NCI-H146 (cell line): ENCODE measurements at places on chromosomes 6 and 20.

DNA sequence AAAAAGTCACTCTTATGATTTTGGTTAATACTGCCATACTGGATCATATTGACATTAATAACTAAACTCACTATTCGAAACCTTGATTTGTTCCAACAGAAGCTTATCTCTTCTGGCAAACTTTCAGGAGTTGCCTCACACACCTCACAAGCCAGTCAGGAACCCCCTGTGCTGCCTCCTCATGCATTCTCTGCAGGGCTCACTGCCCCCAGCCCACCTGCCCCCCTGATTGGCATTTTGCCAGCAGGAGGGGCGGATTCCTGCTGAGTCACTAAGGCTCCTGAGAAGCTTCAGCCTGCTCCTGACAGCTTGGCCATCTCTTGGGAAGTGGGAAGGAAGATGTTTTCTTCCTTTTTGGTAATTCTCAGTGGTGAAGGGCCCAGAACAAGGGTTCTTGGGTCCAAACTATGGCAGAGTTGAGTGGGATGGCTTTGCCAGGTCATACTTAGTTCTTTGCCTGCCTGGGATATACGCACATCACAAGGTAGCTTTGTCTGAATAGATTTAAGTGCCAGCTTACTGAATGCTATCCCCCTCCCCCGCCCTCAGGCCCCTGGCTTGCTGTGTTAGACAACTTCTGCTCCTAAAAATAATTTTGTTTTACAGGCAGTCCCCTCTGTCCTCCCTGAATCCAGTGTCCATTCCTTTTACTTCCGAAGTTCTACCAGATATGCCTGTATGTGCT lies 31.4 kb downstream of the SLC35F1 start:
- no peak for DNase-seq

DNA sequence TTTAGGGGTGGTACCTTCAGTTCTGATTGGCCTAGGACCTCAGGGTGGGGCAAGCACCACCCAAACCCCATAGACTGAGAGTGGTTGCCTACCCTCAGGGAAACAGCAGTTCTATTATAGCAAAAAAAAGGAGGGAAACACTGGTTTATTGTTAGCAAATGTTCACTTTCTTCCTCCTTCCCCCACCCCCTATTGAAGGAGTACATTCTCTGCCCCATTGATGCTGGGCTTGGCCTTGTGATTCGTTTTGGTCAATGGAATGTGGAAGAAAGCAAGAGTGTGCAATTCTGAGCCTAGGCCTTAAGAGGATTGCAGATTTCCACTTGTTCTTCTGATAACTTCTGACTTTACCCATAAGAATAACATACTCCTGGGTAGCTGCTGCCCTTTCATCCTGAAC lies 255.8 kb downstream of the NFATC2 start:
- no peak for DNase-seq

- no peak for DNase-seq
Observed at GRCh38 chr6:82080767-82081166, 166.8 kb downstream of the IBTK start.

DNA sequence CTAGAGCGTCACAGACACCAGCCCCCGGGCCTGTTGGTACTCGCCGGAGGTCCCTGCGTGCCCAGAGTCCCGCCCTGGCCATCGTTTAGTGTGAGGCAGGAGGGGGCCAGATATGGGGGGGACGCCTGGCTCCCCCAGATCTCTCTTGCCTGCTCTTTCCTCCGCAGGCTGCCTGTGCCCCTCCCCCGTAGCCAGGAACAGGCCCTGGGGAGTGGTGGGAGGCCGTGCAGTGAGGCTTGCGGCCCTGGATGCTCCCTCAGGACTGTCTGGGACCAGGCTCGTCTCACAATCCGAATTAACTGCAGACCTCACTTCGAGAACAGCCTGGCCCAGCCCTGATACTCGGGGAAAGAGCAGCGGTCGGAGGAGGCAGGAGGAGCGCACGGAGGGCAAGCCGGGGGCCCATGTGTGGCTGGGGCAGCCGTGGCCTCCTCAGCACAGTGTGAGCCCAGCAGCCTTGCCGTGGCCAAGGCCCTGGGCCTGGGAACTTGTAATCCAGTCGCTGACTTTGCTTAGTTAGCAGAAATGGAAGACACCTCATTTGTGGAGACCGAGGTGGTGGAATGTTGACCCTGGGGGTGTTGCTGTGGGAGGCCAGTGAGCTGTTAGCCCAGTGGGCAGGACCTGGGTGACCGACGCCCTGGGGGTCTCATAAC lies 28.7 kb downstream of the FRMD1 start:
- no peak for DNase-seq

- DNase-seq: peak; percentile 77
Observed at GRCh38 chr20:36461600-36462439, 79.5 kb upstream of the MYL9 start.

DNA sequence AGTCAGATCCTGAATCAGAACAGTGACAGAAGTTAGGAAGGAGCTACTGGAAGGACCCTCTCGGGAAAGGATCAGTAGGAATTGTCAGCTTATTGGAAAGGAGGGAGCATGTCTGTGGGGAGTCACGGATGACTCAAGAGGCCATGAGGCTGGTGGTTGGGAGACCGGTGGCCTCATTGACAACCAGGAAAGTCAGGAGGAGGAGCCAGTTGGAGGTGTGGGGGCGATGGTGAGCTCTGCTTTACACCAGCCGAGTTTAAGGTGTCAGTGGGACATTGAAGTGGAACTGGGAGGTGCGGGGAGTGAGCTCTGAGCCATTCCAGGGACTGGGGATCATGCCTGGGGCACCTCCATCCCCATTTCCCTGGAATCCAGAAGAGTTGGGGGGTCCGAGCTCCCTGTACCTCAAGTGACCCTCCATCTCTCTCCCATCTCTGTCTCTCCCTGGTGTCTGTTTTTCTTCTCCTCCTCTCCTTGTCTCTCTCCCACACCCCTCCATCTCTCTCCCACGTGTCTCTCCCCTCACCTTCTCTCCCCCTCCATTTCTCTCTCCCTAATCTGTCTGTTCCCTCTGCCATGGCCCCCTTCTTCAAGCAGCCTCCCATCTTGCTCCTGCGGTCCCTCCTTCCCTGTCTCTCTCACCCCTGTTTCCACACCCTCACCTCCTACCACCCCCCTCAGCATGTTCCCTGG lies 14.3 kb upstream of the ZBTB9 start:
- DNase-seq: no peak

DNA sequence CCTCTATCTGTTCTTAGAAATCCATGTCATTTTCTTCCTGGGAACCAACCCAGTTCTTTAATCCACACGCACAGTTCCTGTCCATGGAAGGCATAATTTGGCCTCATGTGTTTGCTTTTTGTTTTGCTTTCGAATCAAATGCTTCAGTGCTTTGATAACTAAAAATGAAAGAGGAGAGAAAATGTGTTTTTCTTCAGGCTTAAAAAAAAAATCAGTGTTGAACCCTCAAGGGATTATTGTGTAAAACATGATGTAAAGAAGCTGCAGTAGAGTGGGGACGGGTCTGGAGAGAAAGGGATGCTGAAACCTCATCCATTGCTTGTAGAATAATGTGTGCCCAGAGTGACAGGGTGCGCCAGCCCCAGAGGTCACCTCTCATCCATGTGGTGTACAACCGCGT lies 197.5 kb upstream of the JARID2 start:
- no peak for DNase-seq

DNA sequence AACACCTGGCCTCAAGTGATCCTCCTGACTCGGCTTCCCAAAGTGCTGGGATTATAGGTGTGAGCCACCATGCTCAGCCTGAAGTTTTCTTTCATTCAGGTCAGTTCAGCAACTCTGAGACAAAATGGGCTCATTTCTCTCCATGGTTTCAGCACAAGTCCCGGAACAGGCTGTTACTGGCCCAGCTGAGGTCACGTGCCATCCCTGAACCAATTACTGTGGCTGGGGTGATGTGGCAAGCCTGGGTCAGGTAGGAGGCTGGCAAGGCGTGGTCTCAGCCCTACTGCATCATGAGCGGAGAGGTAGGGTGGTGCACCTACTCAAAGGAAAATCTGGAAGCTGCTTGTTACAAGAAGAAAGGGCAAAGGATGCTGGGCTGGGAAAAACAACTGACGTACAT lies 326.4 kb downstream of the KIF16B start:
- no peak for DNase-seq

- DNase-seq: no peak
Observed at GRCh38 chr20:666877-667276, 8.7 kb downstream of the SCRT2 start.

- DNase-seq: peak; percentile 9
Observed at GRCh38 chr6:112781241-112781640, 434.1 kb downstream of the RFPL4B start.

GRCh38 chr6:143097224-143097795 lies 36.6 kb downstream of the AIG1 start:
- no peak for DNase-seq

DNA sequence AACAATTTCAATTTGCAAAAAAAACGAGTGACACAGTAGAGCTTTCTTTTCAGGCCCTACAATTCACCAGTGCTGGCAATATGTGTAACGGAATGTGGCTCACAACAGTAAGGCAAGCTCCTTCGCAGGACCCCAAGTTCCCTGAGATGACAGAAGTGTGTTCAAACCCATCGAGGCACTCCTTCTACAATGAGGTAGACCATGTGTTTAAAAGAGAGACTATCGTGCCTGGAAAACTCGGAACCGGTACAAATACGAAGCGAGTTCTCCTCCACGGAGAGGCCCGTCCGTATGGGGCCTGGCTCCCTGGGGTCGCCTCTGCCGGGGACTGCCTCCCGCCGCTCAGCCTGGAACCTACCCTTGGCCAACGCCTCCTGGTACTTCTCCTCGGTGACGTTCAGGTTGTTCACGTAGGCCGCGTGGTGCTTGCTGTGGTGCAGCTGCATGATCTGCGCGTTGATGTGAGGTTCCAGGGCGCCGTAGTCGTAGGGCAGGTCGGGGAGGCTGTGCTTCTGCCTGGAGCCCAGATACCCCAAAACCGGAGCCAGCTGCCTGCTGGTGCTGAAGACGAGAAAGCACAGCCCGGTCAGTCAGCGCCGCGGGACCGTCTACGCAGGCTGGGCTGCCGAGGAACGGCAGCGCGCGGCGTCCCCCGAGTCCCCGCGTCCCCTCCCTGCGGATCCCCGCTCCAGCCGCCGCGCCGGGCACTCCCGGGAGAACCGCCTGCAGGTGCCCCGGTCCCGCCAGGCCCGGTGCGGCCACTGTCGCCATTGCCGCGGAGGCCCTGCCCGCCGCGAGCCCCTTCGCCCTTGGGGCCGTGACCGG lies 526 bp downstream of the SOD2 start:
- peak; percentile 74 for DNase-seq

DNA sequence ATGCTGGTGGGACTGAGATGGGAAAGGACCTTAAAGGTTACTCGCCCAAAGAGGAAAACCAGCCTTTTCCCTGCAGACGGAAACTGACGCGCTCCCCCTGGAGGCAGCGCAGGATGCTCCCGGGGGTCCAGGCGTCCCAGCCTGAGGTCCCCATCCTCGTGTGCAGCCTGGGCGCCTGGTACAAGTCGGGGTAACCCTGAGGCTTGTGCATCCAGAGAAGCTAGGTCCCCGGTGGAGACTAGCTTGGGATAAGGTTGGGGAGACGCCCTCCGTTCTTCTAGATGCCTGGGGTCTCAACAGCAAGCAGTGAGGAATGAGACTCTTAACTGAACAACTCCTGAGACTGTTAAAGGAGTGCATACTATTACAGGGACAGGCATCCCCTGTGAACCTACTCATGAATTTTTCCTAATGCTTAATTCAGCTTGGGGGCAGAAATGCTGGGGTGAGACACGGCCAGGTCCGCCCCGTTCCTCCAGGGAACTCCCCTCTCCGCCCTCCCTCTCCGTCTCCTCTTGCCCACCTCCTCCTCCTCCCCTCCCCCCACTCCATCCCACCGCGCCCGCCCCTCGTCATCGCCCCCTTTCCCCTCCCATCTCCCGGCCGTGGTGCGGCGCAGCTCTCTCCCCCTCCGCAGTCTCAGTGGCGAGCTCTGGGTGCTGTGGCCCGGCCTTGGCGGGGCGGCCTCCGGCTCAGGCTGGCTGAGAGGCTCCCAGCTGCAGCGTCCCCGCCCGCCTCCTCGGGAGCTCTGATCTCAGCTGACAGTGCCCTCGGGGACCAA lies at the start of gene PRSS35:
Gene PRSS35, plus strand, starts transcription at position 634 of the 781 bp plus-strand sequence. CDS start 10,908 bp downstream, outside the sequence.
- peak; percentile 45 for DNase-seq

- no peak for DNase-seq
Observed at GRCh38 chr20:45283551-45284057, 23.0 kb upstream of the RBPJL start.

DNA sequence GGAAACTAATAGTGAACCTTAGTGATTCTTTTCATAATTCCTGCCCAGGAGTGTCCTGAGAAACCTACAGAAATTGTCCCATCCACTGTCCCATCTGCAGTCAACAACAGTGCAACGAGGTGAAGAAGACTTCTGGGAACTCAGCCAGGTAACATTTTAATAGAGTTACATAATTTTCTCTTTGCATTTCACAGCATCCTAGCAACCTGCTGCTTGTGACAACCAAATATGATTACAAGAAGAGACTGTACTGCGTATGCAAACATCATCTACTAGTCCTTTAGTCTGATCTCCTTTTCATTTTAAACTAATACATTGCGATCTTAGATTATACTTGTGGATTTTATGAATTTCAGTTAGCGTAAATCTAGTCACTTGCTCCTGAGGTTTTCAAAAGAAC lies 951.6 kb downstream of the TFAP2A start:
- no peak for DNase-seq

DNA sequence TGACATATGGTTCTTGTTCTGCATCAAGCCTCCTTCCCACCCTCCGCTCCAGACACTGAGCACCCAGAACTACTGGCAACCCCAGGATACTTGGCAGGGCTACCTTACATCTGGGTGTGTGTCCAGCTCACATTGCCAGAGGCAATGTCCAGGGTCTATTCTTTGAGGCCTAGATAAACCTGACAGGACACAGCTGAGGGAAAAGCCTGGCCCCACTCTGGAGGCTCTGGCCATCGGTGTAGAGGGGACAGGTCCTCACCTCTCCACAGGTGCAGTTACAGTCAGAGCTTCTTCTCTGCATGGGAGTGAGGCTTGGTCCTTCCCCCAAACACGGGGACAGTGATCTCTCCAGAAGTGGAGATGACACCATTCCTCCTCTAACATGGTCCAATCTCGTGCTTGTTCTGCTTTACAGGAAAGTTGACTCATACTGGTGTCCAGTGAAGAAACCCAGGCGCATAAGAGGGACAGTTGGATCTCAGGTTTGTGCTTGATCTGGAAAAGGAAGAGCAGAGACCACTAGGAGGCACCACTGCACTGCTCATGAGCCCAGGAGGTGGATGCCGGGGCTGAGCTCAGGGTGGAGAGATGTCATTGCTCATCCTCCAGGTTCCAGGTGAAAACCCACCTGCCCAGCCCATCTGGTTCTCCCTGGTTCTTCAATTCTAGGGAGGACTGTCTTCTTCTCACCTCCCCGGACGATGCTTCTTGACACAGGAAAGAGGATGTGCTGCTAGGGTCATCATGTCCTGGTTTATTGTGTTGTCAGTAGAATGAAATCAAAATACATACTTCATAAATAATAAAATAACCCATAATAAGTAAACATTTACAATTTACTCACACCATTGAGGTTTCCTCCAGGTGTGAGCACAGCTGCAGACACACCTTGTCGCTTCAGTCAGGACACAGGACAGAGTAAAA lies 14.7 kb downstream of the HLA-F start:
- DNase-seq: peak; percentile 70

GRCh38 chr20:50646483-50646996 lies 44.8 kb downstream of the RIPOR3 start:
- no peak for DNase-seq

- no peak for DNase-seq
Observed at GRCh38 chr20:20666359-20666758, 46.1 kb downstream of the RALGAPA2 start.
